ENCODE measurements at places on chromosomes 12 and 14.
A peak's percentile ranks its signal among the peaks of the same experiment; 100 is the strongest.

GRCh38 chr12:38911611-38912010 is 6.2 kb upstream of the CPNE8 start:
- DNase-seq = no peak

- DNase-seq = no peak
These were observed 67.5 kb upstream of the C14orf180 start for GRCh38 chr14:104512061-104512460.

DNA sequence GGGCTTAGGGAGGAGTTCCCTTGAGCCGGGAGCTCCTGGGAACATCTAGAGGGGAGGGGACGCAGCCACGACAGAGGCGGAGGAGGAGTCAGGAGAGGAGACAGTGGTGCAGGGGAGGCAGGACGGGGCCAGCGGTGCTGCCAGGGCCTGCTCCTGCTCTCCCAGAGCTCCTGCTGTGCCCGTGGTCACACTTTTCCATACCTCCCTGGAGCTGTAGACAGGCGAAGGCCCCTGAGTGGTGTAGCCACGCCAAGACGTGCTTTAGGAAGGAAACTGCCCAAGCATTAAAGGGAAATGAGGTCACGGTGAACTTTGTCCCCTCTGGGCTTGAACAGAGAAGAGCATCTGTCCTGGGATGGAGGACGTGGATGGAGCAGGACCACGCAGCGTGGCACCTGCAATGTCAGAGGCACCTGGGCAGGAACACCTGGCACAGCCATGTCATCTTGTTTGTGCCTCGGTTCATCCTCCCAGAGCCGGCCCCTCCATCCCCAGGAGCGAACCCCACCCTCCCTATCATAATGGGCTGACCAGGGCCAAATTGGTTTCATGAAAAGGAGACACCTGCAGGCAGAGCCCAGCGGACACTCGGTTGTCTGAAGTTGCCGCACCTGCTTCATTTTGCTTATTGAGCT is 239.5 kb upstream of the SFSWAP start:
- DNase-seq = no peak

- DNase-seq = no peak
These were observed 56.1 kb upstream of the DYRK2 start for GRCh38 chr12:67592228-67593011.

- no peak for DNase-seq
These were observed 211.3 kb upstream of the KRR1 start for GRCh38 chr12:75722714-75723200.

DNA sequence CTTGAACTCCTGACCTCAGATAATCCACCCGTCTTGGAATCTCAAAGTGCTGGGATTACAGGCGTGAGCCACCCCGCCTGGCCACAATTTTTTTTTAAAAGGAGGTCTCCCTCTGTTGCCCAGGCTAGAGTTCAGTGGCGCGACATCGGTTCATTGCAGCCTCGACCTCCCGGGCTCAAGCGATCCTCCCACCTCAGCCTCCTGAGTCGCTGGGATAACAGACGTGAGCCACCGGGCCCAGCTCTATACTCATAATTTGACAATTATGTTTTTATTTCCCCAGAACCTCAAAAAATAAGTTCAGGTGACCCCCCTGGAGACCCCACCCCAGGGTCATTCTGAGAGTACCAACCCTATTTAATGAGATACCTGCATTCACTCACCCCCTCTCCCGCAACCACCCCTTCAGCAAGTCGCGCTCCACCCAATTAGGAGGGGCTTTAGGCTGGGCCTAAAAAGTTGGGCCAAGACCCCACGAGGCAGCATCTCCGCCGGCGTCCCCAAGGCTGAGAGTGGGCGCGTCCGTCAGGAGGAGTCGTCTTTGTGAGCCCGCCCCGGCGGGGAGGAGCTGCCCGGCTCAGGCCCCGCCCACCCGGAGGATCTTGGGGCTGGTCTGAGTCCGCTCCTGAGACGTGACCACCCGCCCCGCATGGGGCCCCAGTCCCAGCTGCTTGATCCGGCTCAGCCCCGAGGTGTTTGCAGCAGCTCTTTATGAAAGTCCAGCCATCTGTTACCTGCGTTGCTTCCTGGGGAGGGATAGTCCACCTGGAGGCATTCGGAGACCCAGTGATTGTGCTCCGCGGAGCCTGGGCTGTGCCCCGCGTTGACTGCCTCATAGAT is at the start of gene ANKRD33:
Gene ANKRD33, plus strand, starts transcription at position 628 of the 840 bp plus-strand sequence. Its CDS starts 84 bp downstream, at position 712.
- no peak for DNase-seq

DNA sequence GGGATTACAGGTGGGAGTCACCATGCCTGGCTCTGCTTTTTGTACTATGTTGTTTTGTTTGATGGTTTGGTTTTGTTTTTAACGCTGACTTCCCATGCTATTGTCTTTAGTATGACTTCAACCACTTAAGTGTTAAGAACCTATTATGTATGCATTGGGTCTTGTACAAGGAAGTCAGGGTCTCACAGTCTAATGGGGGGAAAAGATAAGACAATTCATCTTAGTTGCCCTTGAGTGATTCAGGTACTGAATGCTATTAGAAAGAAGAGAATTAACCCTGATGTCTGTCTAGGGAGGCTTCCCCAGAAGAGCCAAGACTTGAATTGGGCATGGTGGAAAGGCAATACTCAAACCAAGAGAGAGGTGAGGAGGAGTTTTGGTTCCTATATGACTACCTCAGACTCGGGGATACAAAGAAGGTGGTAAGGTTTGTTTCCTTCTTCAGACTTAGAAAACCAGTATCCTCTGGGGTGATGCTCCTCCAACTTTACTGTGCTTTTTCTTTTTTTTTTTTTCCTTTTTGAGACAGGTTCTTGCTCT is 64.6 kb downstream of the SUSD6 start:
- no peak for DNase-seq

GRCh38 chr14:95555053-95555452 is 20.2 kb downstream of the GLRX5 start:
- no peak for DNase-seq

DNA sequence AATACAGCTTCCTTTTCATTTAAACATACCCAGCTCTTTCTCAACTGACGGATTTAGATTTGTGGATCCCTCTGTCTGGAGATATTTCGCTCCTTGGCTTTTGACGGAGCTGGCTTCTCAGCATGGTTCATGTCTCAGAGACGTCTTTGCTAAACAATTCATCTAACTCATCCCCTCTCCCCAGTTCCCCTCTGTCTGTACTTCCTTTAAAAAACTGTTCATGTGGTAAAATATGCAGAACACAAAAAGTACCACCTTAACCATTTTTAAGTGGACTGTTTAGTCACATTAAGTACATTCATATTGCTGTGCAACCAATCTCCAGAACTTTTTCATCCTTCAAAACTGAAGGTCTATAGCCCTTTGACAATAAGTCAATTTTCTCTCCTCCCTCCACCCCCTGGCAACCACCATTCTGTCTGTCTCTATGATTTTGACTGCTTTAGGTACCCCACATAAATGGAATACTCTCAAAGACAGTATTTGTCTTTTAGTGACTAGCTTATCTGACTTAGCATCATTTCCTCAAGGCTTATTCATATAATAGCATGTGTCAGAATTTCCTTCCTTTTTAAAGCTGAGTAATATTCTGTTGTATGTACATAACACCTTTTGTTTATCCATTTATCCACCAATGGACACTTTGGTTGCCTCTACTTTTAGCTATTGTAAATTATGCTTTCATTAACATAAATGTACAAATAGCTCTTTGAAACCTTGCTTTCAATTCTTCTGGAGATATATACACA is 399.8 kb upstream of the SOX5 start:
- DNase-seq = no peak

- DNase-seq = no peak
These were observed 74.8 kb upstream of the DICER1 start for GRCh38 chr14:95231966-95232633.

- no peak for DNase-seq
These were observed 413.8 kb upstream of the TMTC1 start for GRCh38 chr12:30197392-30198057.

GRCh38 chr12:116476227-116476822 is 82.9 kb upstream of the MAP1LC3B2 start:
- DNase-seq = no peak

- no peak for DNase-seq
These were observed 465.1 kb downstream of the FUT8 start for GRCh38 chr14:65877624-65878023.

DNA sequence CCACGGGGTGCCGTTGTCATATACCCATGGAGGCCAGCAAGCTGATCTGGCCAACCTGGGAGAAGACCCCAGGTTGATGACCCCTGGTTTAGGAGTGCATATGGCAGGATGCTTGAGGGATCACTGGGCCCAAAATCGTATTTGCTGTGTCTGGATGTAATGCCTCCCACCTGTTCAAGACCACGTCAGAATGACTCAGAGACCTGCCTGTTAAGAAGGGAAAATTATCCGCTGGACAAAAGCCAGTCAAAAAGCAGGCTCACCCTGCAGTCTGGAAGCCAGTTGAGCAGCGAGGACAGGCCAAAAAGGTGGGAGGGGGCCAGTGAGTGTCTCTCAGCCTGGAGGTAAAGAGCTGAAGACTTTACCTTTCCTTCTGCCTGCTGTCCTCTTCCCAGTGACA is 449.2 kb downstream of the DPF3 start:
- DNase-seq = no peak

DNA sequence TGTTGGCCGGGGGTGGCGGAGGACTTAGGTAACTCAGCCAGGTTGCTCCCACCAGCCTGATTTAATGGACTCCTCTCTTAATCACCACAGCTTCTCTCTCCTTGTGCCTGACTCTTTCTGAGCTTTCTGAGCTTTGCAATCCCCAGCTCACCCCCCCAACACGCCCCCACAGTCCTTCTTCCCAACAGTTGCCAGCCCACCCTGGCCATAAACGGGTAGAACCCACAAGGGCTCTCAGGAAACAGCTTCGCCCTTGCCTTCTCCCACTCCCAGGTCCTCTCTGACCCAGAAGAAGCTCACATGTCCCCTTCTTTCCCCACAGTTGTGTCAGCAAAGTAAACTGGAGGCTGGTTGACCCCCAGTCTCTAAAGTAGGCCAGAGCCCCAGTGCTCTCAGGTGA is 32.9 kb downstream of the ZFP36L1 start:
- no peak for DNase-seq

- DNase-seq = no peak
These were observed 157.4 kb upstream of the TMEM260 start for GRCh38 chr14:56422221-56422620.

- DNase-seq = no peak
These were observed 32.6 kb downstream of the DDX11 start for GRCh38 chr12:31106101-31106803.

DNA sequence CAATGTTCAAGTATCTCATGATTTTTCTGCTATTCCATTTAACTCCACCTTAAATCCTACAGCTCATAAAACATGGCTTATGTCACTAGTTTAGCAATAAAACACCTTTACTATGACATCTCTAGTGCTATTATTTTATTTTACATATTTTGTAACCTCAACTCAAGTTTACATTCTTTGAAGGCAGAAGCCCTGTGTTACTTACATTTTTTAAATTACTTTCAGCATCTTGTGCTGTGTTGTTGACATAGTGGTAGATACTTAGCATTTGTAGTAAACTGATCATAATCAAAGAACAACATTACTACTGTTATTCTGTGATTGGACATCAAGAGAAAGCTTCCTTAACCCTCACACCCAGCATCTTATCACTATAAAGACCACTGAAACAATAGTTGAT is 216.1 kb downstream of the BMP4 start:
- DNase-seq = no peak

- DNase-seq = peak; percentile 34
These were observed 6.6 kb upstream of the NOP2 start for GRCh38 chr12:6574576-6575295.

DNA sequence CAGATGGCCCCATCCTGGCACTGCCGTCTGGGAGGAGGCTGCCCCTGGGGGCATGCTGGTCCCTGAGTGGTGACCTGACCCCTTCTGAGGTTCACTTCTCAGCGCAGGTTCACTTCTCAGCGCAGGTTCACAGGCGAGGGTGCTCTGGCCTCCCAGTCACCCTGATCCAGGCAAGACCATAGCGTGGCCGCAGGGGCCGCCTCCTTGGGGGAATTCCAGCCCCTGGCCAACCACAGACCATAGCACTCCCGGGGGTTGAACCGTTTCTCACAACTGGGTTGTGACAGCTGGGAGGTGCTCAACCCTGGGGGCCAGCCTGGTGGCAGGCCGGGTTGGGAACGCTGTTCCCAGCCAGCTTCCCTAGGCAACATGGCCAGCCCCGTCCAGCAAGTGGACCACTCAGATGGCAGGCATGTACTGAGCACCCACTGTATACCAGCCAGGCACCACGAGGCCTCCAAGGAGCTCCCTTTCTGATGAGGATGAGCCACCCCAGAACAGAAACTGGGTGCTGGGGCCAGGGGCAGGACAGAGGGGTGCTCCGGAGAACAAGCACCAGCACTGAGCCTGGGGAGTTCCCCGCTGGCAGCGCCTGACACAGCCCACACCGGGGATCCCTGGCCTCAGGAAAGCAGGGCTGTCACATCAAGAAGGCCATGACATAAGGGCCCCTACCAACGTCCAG is 28.3 kb upstream of the ZFP36L1 start:
- DNase-seq = no peak

DNA sequence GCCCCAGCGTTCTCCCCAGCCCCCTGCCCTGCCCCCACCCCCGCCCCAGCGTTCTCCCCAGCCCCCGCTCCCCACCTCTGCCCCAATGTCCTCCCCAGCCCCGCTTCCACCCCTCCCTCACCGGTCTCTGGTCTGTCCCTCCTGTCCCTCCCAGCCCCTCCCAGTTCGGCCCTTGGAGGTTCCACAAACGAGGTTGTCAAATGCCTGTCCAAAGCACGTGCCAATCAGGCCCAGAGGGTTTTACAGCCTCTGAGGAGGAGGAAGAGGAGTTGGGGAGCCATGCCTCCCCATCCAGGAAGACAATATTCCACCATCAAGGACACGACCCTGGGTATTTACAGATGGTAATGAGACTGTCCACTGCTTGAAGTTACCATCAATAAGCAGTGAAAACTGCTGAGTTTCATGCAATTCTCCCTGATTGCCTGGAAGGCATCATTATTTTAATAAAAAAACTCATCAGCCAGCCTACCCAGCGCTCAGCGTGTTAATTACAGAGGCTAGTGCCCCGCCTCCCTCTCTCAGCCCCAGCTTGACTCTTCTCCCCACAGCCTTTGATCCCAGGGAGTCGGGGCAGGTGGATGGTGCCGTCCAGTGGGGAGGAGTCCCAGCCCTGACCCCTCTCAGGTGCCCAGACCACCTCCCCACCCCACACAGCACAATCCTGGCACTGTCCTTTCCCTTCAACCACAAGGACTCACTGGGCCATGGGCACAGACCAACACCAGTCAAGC is 30.6 kb upstream of the C14orf180 start:
- DNase-seq = no peak

- no peak for DNase-seq
These were observed 183.8 kb downstream of the EMP1 start for GRCh38 chr12:13380297-13380696.

- DNase-seq = no peak
These were observed 152.3 kb downstream of the RAD51B start for GRCh38 chr14:67971627-67972625.

DNA sequence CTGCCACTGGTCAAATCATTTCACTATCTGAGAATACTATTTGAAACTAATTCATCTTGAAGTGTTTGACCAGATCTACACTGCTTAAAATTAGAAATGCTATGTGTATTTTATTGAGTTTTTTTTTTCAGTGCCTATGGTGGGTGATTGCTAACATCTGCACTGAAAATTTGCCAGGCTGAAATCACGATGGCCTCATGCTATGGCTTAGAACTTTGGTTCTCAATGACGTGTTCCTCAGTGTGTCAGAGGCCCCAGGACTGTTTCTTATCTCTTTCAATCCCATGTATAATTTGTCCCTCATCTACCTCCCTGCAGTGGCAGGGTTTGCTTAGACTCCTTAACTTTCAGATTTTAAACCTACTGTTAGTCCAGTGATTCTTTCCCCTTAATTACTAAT is 36.2 kb upstream of the NKX2-8 start:
- no peak for DNase-seq

- no peak for DNase-seq
These were observed 101.1 kb downstream of the B4GALNT3 start for GRCh38 chr12:560691-561390.
